LHCN-M2 (cell line): ENCODE measurements at places on chromosomes 7 and 10. TPM values are rescaled to one million over a fixed set of nuclear protein-coding genes. Genes with fewer than 3 reads are reported as not detected.

The NKX1-2 gene
- not detected in 2 replicates for total RNA-seq

GRCh38 chr10:35390843-35391152 is 54.5 kb downstream of the CCNY start:
- DNase-seq = no peak

GRCh38 chr10:48547061-48547895 is 57.6 kb downstream of the ARHGAP22 start:
- DNase-seq = no peak

DNA sequence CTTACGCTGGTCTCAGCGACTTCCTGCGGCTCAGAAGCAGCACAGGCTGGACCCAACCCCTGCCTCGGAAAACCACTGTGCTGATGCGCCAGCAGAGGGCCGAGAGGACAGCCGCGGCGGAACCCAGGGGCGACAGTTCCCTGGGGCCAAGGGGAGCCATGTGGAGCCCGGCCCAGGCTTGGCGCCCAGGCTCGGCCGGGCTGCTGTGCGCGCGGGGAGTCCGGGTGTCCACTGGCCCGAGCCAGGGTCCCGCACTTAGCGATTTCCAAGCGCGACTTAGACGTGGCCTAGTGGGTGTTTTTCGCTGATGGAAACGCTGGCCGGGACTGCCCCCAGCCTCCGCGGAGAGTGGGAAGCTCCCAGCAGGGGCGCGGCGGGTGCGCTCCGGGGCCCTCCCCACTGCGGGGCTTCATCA is 18.6 kb upstream of the ZNF32 start:
- DNase-seq = no peak

The PLEKHS1 gene
- total RNA-seq = not detected in 2 replicates

The MALSU1 gene
- 72.8 and 76.8 TPM in 2 replicates for total RNA-seq

The ATP6V0A4 gene
- total RNA-seq = 0.06 and 0.19 TPM in 2 replicates

DNA sequence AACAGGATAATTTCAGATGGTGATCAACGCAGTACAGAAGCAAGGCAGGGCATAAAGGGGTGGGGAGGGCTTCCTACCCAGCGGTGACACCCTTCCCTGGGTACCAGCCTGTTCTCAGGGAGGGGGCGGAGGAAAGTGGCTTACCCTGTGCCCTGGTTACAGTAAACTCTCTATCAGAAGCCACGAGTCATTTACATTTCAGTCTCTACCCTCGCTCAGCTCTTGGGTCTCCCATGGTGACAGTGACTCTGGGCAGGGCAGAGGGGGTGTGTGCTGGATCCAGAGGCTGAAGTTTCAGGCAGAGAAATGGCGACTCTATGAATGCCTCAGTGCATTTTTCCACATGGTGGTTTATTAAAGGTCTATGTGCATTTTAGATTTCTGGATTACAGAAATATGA is 107.0 kb downstream of the ADARB2 start:
- DNase-seq = no peak

The RINT1 gene
- total RNA-seq = 21.7 and 23.8 TPM in 2 replicates

The LDB3 gene
- total RNA-seq = 0.06 TPM in 1 of 2 replicates, not detected in the other

DNA sequence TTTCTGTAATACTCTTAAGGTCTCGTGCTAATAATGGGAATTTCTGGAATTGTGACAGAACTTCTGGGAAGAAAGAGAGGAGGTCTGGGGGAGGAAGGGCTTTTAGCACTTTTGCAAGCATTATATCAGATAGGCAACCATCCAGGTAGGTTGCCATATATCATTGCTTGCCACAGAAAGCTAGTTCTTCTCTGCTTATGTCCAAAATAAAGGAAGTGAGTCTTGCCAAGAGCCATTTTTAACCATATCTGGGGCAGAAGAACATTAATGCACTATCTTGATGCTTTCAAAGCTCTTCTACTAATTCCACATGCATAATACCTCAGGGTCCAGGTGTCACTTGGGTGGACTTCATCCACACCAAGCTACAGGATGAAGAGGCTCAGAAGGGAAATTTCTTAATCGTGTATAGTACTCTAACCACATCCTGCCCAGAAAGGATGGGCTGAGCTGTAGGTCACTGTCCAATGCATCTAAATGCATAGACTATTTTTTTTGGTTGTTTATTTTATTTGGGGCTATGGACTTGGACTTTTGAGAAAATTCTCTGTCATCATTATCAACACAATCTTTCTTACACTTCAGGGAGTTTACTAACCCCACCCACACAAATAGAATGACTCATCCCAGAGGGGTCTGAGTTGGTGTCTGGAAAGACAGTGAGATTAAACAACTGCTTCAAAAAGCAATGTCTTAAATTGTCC is 68.9 kb upstream of the ADO start:
- DNase-seq = peak; percentile 68

GRCh38 chr7:451255-452225 is 68.1 kb downstream of the PDGFA start:
- DNase-seq = no peak

DNA sequence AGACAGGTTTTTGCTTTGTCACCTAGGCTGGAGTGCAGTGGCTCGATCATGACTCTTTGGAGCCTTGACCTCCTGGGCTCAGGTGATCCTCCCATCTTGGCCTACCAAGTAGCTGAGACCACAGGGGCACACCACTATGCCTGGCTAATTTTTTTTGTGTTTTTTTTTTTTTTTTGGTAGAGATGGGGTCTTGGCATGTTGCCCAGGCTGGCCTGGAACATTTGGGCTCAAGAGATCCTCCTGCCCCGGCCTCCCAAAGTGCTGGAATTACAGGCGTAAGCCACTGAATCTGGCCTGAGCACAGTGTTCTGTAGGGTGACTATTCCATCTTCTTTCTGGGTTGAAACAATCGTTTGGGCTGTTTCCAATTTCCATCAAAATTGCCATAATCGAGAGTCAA is 1.5 kb upstream of the MUC3A start:
- DNase-seq = no peak

- no peak for DNase-seq
Measured at GRCh38 chr7:82241356-82241755, 202.2 kb downstream of the CACNA2D1 start.

DNA sequence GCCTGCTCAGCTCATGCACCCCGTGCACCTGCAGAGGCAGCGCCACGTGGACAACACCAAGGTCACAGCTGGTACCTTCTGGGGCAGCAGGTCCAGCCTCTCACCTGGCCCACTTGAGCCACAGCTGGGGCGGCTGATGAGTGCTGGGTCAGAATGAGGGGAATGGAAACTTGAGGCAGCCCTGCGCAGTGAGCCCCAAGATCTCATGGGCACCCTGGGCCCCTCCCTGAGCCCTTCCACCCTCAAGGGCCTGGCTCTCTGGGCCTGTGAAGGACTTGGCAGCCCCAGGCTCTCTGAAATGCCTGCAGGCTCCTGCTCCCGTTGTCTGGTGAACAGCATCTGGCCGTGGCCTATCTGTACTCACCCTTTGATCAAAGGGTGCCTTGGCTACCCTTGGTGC is 112.7 kb downstream of the TCERG1L start:
- DNase-seq = no peak

DNA sequence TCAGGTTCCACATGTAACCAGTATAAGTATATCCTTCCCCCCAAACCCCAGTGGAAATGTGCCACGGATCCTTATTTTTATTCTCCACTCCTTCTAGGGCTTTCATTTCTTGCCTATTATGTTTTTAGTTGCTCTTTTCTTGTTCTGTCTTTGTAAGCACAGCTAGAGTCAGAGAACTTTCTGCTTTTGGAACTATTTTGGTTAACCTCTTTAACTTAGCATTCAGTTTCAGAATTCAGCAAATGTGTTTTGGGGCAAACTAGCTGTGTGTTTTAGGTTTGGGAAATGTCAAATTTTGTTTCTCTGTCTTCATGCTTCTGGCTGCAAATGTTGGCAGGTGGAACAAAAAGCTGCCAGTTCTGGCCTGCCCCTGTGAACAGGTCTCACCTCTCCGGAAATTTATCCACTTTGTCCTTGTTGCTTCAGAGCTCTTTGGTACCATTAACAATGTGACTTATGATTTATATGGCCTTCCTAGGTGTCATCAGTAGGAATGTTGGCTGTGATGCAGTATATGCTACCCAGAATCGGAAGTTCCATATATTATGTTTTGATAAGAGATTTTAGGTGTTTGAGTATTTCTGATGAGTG is 156.1 kb downstream of the ADK start:
- DNase-seq = no peak

- peak; percentile 71 for DNase-seq
Measured at GRCh38 chr7:27031289-27032172, 64.3 kb downstream of the HOXA1 start.

GRCh38 chr10:103745341-103746247 is 109.8 kb downstream of the SH3PXD2A start:
- DNase-seq = peak; percentile 78

The NAMPT gene
- total RNA-seq = 194 and 285 TPM in 2 replicates

The TDRD1 gene
- total RNA-seq = 0.06 TPM in 1 of 2 replicates, not detected in the other

DNA sequence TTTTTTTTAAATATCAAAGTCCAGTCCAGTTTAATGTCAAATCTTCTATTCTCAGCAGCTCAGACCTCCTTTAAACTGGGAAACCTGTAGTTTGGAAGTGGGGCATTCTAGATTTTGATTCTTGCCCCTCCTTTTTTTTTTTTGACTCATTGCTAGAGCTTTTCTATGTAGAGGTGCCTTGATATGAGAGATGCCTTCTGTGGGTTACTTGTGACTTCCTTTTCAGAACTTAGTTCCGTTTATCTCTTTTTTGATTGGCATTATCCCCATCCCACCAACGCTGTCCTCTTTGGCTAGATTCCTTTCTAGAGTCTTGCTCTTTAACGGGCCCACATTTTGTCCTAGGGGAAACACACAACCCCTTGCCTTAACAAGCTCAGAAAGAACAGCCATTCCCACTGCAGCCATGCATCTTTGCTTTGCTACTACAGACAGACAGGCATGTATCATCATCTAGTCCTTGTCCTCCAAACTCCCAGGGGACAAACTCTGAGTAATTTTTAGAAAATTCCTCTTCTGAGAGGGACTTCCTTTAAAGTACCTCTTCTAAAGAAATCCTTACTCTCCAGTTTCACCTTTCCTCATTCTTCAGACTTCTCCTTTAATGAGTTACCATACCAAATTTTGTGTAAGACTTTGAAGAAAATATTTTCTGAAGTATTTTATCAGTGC is 153.6 kb downstream of the PHF14 start:
- DNase-seq = peak; percentile 44

GRCh38 chr7:18952846-18953245 is 164.6 kb downstream of the TWIST1 start:
- no peak for DNase-seq

GRCh38 chr7:158286210-158286609 is 301.4 kb downstream of the PTPRN2 start:
- DNase-seq = no peak

- no peak for DNase-seq
Measured at GRCh38 chr7:2809903-2810625, 34.0 kb downstream of the GNA12 start.

DNA sequence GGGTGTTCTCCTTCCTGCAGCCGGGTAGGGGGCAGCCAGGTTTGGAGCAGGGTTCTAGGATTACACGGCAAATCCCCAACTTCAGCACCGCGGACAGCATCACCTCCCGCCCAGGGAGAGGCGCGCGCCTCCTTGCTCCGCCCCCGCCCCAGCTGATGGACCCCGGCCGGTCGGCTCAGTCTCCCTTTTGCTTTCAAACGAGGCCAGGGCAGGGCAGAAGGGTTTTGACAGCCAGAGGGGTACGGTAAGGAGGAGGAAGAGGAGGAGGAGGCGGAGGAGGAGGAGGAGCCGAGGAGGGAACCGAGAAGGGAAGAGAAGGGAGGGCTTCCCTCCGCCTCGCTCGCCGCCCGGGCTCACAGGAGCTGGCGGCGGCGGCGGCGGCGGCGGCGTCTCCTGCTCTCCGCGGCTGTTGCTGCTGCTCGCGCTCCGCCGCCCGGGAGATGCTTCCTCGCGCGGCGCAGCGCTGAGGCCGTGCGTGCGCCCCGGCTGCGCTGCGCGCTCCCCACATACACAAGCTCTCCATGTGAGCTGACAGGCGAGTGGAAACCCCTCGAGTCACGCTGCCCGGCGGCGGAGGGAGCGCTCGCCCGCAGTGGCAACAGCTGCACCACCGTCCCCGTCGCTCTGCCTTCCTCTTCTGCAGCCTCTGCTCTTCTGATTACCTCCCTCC is 615 bp upstream of the CNTNAP2 start:
- no peak for DNase-seq

DNA sequence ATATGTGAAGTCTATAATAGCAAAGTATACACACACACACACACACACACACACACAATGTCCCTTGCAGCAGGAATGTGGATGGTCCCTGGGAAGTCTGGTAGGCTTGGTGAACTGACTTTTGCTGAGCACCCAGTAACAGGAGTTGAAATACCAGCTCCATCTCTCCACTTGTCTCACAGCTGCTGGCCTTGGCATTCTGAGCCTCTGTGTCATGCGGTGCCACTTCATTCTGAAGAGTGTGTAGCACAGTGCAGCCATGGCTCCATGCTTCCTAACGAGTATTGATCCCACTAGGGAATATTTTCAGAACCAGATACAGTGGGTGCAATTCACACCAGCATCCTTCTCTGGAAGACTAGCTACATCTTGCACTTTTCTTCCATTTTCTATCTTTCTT is 192.4 kb downstream of the ADARB2 start:
- DNase-seq = no peak

The CELF2 gene
- 59.5 and 68.1 TPM in 2 replicates for total RNA-seq

DNA sequence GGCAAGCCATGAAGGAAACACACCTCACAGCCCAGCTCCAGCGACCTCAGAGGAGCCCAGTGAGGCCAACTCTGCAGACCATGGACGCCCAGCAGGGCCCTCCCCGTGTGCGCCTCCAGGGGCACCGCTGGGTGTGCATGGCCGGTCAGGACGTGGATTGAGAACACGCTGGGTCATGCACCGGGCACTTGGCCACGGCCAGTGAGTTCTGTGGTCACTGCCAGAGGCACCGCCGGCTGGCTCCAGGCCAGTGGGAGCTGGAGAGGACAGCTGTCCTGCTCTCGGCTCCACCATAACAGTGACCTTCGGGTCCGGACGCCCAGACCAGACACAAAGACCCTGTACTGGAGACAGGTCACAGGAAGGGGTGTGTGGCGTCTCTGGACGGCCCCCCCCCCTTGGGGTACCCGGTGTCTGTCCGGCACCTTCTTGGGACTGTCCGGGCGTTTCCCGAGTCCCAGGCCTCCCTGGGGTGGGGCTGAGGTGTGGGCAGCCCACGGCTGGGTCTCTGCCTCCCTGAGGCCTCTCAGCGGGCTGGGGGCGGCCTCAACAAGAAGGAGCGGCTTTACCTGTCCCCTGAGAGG is 50.4 kb upstream of the NKX6-2 start:
- peak; percentile 14 for DNase-seq

The MUC12 gene
- total RNA-seq = 2.1 and 2.8 TPM in 2 replicates

- no peak for DNase-seq
Measured at GRCh38 chr10:118207470-118208007, 134.6 kb downstream of the FAM204A start.

DNA sequence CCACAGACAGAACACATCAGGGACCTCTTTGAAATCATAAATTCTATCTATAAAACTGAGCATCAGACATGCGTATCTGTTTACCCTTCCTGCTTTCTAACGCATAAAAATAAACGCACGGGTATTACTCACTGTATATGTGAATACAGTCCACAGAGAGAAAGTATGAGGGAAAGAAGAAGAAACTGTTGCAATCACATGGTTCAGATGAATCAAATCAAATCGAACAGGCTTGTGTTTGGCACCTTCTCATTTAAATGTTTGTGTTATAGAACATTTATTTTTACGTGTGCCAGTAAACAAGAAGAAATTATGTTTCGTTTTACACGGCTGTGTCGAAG is 322.0 kb downstream of the FRMD4A start:
- peak; percentile 34 for DNase-seq
